Activated CD4-positive, alpha-beta T cell treated with anti-CD3 and anti-CD28 coated beads for 4 hours (primary cell): ENCODE measurements at places on chromosomes 4 and X.
A peak's percentile ranks its signal among the peaks of the same experiment; 100 is the strongest.

GRCh38 chr4:148441624-148441985, 609 bp downstream of the NR3C2 start:
- no peak for DNase-seq

- no peak for DNase-seq
Observed at GRCh38 chr4:125952631-125953030, 637.9 kb downstream of the FAT4 start.

- no peak for DNase-seq
Observed at GRCh38 chr4:39233114-39233513, 50.8 kb downstream of the WDR19 start.

GRCh38 chr4:42420140-42420539, 22.9 kb downstream of the SHISA3 start:
- no peak for DNase-seq

GRCh38 chr4:158168606-158169005, 4.2 kb downstream of the GASK1B start:
- no peak for DNase-seq

DNA sequence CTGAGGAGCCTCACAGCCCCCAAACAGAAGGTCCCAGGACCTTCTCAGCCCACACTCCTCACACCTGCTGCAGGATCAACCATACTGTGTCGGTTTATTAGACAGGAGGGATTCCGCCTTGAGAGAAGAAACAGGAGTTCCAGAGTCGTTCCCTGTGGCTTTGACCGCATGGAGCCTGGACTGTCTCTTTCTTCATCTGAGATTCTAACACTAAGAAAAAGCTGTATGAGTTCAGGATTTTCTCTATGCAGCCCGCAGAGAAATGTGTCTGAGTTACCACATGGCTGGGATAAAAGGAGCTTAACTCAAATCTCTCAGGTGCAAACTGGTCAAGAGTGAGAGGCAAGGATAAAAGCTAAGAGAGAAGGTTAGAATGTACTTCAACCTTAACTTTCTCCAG, 126.7 kb downstream of the AFAP1 start:
- no peak for DNase-seq

- no peak for DNase-seq
Observed at GRCh38 chr4:54332542-54332941, 103.4 kb downstream of the PDGFRA start.

DNA sequence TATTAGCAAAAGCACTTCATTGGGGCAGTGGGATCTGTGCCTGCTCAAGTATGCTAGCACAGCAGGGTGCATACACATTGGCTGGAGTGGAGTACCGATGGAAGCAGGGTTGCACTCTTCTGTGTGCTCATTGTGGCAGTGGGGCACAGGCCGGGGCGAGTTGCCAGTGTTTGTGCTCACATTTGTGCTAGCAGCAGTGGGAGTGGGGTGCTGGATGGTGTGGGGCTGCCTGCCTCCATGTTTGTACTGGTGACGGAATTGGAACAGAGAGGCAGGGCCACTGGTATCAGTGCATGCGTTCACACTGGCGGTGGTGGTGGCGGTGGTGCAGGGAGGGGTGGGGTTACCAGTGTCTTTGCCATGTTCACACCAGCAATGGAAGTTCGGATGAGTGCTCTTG, 138.0 kb downstream of the POU4F2 start:
- DNase-seq, result no peak

DNA sequence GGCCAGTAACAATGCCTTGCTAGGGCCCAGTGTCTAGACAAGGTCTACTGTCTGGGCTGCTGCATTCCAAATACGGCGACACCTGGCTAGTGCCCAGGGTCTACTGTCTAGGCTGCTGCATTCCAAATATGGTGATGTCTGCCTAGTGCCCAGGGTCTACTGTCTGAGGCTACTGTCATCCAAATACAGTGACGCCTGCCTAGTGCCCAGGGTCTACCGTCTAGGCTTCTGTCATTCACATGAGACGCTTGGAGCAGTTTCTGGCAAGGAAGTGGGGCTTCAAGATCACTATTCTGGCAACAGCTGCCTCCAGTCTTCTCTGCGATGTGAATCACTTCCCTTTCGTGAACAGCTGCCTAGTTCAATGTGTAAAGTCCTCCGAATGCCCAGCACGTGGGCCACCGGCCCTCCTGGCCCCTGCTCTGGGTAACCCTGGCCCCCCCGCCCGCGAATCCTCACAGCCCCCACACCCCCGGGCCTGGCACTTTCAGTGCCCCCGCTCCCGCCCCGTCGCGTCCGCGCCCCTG, 12.7 kb downstream of the ACOX3 start:
- no peak for DNase-seq

DNA sequence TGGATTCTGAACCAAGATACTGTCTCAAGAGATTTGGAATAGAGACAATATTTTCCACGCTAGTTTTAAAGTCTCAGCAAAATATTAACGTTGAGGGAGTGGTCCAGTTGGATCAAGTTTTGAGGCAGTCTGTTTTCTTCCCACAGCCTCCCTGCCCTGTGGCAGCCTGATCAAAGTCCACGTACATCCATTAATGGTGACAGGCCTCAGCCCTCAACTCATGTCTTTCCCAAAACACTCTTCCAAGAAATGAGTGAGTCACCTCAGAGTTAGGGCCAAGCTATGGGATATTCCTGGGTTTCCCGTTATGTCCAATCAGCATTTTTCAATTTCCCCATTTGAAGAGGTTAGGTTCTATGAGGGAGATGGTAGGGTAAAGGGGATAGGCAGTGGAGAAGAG, 28.5 kb downstream of the EGFL6 start:
- no peak for DNase-seq

DNA sequence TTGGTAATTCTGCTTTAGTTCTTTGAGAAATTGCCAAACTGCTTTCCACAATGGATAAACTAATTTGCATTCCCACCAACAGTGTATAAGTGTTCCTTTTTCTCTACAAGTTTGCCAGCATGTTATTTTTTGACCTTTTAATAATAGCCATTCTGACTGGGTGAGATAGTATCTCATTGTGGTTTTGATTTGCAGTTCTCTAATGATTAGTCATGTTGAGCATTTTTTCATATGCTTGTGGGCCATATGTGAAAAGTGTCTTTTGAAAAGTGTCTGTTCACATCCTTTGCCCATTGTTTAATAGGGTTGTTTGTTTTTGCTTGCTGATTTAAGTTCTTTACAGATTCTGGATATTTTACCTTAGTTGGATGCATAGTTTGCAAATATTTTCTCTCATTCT, 25.9 kb downstream of the ENPEP start:
- DNase-seq, result no peak

DNA sequence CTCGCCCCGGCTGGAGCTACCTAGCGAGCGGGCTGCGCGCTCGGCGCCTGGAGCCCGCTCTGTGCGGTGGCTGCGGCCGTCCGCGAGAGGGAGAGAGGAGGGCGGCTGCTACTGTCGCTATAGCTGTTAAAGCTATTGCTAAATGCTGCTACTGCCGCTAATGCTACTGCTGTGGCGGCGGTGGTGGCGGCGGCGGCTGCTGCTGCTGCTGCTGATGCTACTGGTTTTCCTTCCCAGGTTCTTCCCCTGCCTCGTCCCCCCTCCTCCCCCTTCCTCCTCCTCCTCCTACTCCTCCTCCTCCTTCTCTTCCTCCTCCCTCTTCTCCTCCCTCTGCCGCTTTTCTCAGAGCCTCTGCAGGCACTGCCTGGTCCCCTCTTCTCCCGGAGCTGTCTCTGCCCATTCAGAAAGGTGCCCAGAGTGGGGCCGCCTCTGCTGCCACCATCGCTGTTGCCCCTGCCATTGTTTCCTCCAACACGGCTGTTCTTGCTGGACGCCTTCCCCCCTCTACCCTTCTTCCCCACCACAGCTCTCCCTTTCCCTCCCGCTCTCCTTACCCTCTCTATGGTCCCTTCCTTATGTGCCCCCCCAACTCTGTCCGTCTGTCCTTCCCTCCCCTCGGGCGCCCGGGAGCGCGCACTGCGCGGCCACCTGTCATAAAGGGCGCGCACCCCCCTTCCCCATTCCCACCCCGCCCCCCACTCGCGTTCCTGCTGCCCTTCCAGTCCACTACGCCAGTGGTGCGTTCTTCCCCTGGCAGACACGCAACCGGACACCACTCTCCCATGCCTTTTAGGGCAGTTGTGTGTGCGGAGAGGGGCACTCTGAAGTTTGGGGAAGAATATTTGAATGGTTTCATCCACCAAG, at the start of gene NEXMIF:
Gene NEXMIF (minus strand): TSS at position 228 of the 864 bp plus-strand sequence.
- DNase-seq, result peak; percentile 14

GRCh38 chr4:89949782-89950387, 55.2 kb downstream of the MMRN1 start:
- no peak for DNase-seq

DNA sequence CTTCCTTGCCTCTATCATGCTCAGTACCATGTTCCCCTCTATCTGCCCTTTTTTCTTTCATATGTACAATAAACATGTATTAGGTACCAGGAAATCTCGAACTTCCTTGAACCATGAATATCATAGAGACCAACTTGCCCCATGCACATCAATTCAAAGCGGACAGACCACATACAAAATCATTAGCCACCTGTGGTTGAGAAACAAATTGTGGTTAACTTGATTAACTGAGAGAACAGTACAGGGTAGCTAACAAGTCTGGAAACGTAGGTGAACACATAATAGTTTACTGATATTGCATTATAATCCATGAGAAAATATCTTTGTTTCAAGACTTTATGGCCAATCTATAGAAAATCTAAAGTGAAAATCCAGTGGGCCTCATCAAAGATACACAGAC, 8.2 kb downstream of the CASP3 start:
- DNase-seq, result no peak

GRCh38 chr4:101274888-101275752, 72.2 kb downstream of the PPP3CA start:
- no peak for DNase-seq

DNA sequence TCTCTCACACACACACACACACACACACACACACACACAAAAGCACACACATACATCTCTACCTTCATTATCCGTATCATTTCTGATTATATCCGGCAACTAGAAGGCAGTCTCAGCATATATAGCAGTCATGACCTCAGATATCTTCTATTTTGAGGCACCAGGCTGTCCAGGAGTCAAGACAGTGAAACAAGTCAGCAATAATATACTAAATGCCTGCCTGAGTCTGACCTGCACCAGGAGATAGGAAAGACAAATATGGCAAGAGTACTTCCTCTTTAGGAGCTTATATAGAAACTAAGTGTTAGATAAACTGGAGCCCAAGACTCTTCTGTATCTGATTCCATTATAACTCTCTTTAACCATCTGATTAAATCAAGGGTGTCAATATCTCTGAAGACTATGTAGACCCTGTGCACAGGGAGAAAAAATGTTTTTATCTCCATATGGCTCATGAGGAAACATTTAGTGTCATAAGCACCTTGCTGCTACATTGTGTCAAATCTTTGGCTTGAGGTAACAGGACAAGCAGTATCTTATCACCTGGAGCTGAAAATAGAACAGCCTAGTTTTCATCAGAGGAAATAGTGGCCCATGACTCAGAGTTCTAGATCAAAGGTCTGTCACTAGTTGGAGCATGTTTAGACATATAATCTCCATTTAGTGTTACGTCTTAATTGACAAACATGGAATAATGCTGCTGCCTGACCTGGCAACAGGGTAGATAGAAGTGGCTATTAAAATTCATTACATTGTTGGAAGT, 27.0 kb upstream of the FAM47B start:
- DNase-seq, result no peak

DNA sequence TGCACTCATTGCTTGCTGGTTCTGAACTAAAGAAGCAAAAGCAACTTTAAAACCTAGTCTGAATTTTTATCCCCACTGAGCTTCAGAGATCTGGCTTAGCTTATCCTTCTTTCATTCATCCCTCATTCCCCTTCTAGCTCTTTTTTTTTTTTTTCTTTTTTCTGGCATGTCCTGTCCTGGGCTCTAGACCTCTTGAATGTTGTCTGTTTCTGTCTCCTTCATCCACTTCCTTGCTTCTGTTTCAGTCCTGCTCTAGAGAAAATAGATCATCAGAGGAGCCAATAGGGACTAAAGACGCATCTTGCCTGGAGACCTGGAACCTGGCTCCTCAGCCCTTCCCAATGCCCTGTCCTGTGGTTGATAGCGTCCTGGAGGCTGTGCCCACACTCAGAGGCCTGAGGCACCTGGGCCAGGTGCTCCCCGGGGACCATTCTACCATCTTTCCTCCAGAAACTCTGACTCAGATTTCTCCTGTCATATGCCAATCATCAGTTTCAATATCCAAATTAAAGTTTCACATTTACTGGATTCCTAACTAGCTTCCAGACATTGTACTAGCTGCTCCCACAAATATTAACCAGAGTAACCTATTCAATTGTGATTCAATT, 115.7 kb upstream of the GATB start:
- no peak for DNase-seq

DNA sequence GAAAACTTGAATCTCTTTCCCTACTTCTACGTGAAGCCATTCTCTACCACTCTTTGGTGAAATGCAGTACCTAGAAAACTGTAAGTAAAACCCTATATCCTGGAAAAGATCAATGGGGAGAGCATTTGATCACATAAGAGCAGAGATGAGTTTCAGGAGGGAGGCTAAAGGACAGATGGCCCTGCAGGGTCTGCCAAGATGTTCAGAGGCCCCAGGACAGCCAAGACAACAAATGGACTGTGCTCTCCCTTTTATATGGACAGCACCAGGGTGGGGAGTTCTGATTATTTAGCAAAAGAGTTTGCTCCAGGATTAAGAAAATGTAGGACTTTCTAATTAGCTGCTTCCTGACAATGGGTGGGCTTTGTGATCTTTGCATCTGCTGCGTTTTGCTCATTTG, 101.7 kb downstream of the DCK start:
- no peak for DNase-seq
